Left lobe of liver (tissue), 2 donors: ENCODE measurements at places on chromosomes 5 and 9. TPM values are rescaled to one million over a fixed set of nuclear protein-coding genes. Genes with fewer than 3 reads are reported as not detected.
A peak's percentile ranks its signal among the peaks of the same experiment; 100 is the strongest.

The CREBRF gene
- 10.2 TPM for total RNA-seq

DNA sequence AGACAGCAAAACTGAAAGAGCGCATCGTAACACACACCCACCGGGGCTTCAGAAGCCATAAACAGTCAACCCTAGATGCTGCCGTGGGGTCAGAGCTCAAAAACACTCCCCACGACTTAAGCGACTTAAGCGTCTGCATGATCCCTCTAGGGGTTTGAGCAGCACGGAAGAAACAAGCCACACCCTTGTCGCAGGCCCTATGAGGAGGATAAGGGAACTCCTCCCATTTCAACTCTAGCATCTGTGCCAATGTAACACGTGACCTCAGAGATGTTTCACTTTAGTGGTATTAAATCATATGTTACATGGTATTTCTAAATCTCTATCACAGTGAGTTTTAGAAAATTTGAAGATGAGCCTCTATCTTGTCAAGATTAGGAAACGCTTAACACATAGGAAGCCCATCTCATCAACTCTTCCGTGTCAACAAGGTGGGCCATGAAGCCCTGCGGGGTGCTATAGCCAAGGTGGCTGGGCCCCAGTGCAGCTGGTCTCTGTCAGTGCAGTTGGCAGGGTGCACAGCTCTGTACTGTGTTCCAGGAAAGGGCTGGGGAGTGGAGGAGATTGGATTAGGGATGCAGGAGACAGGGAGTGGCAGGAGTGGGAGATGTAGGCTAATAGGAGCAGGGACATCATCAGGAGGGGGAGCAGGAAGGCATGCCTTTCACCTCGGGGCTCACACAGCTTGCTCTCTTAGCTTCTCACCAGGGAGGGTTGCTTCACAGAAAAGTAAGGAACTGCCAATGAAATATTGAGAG lies 33.1 kb downstream of the ZCCHC9 start:
- no peak for DNase-seq

DNA sequence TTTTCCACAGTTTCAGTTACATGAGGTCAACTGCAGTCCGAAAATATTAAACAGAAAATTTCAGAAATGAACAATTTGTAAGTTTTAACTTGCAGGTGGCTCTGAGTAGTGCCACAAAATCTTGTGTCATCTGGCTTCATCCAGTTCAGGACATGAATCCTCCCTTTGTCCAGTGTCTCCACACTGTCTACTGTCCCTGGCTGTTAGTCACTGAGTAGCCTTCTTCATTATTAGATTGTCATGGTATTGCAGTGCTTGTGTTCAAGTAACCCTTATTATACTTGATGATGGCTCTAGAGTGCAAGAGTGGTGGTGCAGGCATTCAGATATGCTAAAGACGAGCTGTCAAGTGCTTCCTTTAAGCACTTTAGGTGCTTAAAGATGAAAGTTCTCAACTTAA lies 65.3 kb downstream of the CFAP95 start:
- no peak for DNase-seq

GRCh38 chr9:7974335-7974960 lies 174.9 kb upstream of the DMAC1 start:
- no peak for DNase-seq

The CRB2 gene
- not detected for total RNA-seq

DNA sequence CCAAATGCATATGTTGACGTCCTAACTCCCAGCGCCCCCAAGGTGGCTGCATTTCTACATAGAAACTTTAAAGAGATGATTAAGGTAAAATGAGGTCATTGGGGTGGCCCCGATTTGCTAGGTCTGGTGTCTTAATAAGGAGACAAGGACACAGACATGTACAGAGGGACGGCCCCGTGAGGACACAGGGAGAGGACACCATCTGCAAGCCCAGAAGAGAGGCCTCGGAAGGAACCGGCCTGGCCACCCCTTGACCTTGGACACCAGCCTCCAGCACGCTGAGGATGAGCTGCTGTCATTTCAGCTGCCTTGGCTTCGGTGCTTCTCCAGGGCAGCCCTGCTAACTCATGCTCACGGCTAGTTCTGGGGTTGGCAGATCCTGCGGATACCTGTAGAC lies 73.2 kb downstream of the MRPL36 start:
- DNase-seq, result no peak

- DNase-seq, result no peak
These were observed 297.0 kb downstream of the ARHGEF28 start for GRCh38 chr5:73922875-73923557.

GRCh38 chr9:121604654-121605053 lies 46.8 kb upstream of the DAB2IP start:
- DNase-seq, result no peak

GRCh38 chr5:41649659-41650058 lies 139.3 kb upstream of the PLCXD3 start:
- no peak for DNase-seq

DNA sequence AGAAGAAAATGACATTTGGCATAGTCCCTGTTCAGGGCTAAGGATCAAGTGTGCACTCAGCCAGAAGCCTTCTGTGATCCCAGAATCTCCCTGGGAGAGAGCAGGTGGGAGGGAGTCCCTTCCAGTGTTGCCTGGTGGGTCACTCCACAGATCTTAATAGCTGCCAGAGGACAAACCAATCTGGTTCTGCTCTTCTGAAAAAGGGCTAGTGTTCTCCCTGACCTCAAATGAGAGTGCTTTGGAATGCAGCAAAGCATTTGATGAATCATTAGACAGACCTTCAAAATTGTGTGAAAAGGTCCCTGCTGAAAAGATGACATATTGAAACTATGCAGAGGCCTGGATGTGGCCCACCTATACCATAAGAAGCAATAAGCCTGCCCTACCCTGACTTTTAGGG lies 339.7 kb downstream of the TMEM232 start:
- DNase-seq, result no peak

The SLC34A3 gene
- not detected for total RNA-seq

- DNase-seq, result no peak
These were observed 572.8 kb downstream of the TLE1 start for GRCh38 chr9:81116340-81117137.

DNA sequence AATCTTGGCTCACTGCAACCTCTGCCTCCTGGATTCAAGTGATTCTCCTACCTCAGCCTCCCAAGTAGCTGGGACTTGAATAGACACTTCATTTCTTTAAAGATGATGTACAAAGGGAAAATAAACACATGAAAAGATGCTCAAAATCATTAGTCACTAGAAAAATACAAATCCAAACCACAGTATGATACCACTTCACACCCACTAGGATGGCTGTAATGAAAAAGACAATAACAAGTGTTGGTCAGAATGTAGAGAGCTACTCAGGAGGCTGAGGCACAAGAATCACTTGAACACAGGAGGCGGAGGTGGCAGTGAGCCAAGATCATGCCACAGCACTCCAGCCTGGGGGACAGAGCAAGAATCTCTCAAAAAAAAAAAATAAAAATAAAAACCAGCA lies 13.0 kb downstream of the F2RL2 start:
- no peak for DNase-seq

GRCh38 chr5:197892-198489 lies 6.7 kb downstream of the LRRC14B start:
- DNase-seq, result no peak

DNA sequence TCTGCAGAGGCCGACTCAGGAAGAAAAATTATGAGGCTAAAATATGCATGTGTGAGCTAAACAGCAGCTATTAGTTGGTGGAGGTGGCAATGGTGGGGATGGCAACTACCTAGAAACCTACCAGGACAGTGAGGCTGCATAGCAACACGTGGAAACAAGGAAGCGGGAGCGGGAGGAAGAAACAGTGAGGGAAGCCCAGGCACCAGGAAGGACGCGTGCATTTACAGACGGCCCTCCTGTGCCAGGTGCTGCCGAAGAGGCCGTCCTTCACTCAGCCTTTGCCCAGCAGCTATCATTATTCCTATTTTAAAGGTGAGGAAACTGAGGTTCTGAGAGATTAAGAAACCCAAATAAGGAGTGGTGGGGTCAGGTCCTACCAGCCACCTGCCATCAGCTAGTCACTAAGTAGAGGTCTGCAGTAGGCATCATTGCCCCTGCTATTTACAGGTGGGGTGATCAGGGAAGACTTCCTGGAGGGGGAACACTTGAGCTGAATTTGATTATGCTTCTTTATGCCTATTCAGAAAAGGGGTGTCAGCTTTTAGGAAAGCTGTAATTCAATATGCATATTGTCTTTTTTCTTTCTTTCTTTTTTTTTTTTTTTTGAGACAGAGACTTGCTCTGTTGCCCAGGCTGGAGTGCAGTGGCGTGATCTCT lies 125.3 kb downstream of the CRB2 start:
- DNase-seq, result no peak

The HINT2 gene
- total RNA-seq, result 71.5 TPM

The EIF4EBP3 gene
- total RNA-seq, result 11.3 TPM

The GNA14 gene
- total RNA-seq, result 2.5 TPM

DNA sequence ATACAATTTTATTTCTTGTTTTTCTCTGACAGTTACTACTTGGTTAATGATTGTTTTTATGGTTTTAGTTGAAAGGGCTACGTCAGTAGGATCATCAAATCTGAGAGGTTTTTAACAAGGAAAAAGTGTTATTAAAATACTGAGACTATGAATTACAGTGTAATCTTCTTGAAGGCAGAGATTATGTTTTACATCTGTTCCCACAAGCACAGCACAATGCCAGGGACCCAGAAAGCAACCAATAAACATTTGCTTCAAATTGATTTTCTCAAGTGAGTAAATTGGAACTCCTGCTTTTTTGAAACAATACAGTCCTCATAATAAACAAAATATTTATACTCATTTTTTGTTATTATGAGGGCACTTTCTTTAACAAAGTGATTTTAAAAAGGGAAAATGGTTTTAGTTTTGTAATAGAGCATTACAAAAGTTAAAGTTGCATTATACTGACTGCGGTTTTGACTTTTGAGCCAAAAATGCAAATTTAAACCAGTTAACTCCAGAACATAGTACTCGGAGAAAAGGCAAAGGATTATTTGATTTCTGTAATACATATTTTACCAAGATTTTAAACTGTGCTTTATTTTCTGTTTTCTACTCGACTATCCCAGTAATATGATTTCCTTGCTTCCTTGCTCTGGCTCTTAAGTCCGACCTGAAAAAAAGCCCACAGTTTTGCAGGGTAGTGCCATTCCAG lies 176.9 kb downstream of the GDNF start:
- DNase-seq, result no peak

DNA sequence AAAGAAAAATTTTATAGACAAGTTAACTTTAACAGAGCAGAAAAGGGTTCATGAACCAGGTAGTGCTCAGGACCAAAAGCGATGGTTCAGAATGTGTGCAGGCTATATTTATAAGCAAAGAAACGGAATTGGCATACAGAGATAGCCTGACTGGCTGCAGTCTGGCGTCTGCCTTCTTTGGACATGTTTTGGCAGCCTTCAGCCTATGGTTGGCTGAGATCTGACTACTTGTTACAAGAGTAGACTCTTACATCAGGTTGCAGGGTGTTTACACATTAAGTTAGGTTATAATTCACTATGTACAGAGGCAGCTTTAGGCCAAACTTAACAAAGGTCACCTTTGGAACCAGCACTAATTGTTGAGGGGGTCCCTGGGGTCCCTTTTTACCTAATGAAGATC lies 7.0 kb downstream of the NOP16 start:
- DNase-seq, result no peak

DNA sequence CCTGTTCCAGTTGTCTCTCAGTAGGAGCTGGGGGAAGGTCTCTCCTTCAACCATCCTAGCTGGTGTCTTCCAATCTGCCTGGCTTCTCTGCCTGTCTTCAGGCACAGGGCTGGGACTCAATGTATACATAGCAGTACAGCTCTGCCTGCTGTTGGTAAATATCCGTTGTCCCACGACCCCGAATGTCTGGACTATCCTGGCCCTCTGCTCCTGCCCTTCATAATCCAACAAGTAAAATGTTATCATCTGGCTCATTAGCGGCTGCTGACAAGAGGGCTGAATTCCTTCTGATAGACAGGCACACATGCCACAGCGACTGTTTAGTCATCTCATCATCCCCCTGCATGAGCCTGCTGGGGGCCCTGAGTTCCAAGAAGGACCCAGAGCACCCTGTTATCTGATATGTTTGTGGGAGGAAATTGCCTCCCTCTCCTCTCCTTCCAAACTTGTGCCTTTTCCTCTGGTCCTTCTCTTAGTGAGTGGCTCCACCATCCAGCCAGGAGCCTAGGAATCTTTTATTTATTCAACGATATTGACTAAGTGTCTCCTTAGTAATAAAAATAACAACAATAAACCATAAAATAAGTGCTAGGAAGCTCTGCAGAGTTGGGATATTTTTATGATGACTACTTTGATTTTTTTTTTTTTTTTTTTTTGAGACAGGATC lies 29.5 kb upstream of the TGFBR1 start:
- no peak for DNase-seq

GRCh38 chr9:87816036-87816435 lies 66.6 kb upstream of the SPATA31E1 start:
- no peak for DNase-seq

The OTP gene
- total RNA-seq, result not detected

- peak; percentile 27 for DNase-seq
These were observed 79.3 kb downstream of the CACNA1B start for GRCh38 chr9:137956688-137957385.

- DNase-seq, result no peak
These were observed 267.3 kb upstream of the CDH6 start for GRCh38 chr5:30926218-30926617.

DNA sequence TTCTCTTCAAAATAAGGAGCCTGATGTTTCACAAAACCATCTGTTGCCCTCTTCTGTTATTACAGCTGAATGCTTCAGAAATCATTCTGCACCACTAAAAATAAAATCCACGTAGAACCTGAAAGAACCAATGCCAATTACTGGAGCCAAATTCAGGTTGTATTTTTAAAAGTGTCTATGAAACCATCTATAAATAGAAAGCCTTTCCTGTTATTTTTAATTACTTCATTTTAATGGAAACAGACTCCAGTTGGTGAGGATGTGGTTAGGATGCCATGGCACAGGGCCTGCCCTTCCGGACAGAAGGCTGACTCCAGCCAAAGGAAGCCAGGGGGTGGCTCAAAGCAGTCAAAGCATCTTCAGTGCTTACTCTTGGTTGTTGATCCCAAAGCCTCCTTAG lies 119.8 kb downstream of the TENT4A start:
- DNase-seq, result no peak

The EGFLAM gene
- 2.0 TPM for total RNA-seq

- no peak for DNase-seq
These were observed 243.8 kb downstream of the CSNK1G3 start for GRCh38 chr5:123755653-123756317.

The FAM153A gene
- total RNA-seq, result 0.73 TPM

- DNase-seq, result no peak
These were observed 79.9 kb downstream of the OLFM1 start for GRCh38 chr9:135167356-135167755.

The ZNF883 gene
- total RNA-seq, result 0.08 TPM

GRCh38 chr9:18707061-18707461 lies 233.1 kb downstream of the ADAMTSL1 start:
- peak; percentile 55 for DNase-seq
